ENCODE measurements at places on chromosomes 16 and 17.

GRCh38 chr16:87322833-87323726 lies 5.9 kb upstream of the C16orf95 start:
- no peak for ATAC-seq

DNA sequence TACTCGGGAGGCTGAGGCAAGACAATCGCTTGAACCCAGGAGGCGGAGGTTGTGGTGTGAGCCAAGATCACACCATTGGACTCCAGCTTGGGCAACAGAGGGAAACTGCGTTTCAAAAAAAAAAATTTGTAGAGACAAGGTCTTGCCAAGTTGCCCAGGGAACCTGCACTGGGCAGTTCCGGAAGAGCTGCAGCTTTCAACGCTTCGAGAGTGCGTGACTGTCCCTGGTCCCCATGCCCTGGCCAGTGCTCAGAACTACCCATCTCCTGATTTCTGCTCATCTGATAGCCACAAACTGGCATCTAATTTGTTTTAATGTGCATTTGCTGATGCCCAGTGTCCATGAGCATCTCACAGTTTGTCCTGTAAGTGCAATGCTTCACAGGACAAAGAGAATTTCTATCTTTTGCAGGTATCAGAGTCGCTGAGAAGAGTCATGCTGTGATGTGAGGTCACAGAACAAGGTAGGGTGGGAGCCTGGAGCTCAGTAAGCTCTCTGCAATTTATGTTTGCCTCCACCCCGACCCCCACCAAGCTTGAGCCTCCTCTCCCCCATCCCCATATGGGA lies 3.9 kb downstream of the ACTG1 start:
- ATAC-seq = no peak

DNA sequence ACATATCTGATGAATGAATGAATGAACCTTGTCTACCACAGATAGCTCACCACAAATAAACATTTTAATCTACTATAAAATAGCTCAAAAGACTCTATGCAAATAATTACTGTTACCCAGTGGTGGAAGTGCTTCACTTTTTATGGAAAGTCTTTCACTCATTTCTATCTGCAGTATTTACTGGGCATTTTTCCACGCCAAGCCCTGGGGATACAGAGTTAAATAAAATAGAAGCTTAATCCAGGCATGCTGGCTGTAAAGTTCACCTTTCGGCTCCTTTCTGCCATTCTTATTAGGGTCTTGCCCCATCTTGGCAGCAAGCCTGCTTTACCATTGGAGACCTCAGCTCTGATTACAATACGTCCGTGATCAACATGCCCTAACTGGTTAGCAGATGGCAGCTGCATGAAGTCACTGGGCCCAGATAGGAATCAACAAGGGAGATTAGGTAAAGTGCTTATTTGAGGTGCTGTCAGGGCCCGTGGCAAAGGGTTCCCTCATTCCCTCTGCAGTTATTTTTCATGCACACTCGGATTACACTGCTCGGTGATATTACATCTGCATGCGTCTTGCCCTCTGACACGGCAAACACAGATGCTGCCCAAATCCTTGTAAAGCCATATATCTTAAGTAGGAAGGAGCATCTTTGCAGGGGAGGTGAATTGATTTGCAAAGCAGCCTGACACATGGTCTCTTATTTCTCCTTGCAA lies 648.9 kb downstream of the WWOX start:
- no peak for ATAC-seq

- ATAC-seq = no peak
Measured at GRCh38 chr17:69884846-69885245, 190.2 kb upstream of the KCNJ16 start.

- ATAC-seq = no peak
Measured at GRCh38 chr16:19520861-19521331, 1.0 kb downstream of the GDE1 start.

DNA sequence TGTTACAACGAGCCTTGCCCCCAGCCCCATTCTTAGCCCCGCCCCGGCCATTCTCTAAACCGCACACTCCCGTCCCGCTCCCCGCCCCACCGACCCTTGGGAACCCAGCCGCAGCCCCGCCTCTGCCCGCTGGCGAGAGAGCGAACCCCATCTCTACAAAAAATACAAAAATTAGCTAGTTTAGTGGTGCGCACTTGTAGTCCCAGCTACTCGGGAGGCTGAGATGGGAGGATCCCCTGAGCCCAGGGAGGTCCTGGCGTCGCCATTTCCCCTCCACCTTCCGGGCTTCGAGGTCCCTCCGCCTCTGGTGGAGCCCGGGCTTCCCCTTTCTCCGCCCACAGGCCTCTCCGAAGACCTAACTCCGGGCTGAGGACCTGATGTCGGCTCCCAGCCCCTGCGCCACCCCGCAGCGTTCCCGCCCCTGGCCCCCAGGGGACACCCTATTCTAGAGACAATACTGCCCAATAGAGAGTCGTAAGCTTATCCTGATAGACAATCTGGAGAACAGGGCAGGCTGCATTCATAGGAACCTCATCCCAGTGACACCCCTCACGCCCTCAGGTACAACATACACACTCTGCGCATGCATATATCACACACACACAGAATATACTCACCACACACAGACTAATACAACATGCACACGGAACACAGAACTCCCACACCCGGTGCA lies 480 bp upstream of the PROCA1 start:
- peak; percentile 39 for ATAC-seq

- no peak for ATAC-seq
Measured at GRCh38 chr16:75317101-75317522, 65.7 kb upstream of the BCAR1 start.

- no peak for ATAC-seq
Measured at GRCh38 chr17:8175795-8176196, 384 bp downstream of the TMEM107 start.

DNA sequence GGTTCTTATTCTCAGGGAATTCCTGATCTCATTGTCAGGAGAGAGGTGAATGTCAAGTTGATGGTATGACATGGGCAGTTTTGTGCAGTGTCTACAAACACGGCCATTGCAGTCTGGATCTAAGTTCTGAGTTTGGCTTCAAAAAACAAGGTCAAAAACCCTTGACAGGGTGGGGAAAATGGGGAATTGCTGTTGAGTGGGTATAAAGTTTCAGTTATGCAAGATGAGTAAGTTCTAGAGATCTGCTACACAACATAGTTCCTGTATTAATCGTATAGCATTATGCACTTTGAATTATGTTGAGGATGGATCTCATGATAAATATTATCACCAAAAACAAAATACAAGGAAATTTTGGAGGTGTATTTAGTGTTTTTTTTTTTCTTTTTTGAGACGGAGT lies 36.6 kb upstream of the CARMIL2 start:
- ATAC-seq = no peak

DNA sequence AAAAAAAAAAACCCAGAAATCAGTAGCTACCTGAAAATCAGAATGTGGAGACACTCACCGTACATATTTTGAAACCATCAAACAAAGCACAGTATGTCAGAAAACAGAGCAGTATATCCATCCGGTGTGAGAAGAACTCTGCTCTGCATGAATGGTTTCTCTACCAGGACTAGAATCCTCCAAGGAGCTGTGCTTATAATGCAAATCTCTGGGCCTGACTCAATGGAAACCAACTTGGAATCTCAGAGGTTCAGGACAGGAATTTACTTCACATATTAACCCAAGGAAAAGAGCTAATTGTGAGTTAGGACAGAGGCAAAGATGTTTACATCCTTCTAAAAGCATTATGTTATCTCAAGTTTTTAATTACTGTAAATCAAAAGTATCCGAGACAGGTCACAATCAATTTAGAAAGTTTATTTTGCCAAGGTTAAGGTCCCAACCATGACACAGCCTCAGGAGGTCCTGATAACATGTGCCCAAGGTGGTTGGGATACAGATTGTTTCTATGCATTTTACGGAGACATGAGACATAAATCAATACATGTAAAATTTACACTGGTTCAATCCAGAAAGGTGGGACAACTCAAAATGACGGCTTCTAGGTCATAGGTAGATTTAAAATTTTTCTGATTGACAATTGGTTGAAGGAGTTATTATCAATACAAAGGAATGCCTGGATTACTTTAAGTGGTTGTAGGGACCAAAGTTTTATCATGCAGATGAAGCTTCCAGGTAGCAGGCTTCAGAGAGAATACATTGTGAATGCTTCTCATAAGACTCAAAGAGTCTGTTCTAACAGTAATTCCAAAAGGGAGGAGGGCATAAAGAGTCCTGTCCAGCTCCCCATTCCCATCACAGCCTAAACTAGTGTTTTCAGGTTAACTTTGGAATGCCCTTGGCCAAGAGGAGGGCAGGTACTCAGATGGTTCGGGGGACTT lies 164.1 kb downstream of the CDH8 start:
- no peak for ATAC-seq

DNA sequence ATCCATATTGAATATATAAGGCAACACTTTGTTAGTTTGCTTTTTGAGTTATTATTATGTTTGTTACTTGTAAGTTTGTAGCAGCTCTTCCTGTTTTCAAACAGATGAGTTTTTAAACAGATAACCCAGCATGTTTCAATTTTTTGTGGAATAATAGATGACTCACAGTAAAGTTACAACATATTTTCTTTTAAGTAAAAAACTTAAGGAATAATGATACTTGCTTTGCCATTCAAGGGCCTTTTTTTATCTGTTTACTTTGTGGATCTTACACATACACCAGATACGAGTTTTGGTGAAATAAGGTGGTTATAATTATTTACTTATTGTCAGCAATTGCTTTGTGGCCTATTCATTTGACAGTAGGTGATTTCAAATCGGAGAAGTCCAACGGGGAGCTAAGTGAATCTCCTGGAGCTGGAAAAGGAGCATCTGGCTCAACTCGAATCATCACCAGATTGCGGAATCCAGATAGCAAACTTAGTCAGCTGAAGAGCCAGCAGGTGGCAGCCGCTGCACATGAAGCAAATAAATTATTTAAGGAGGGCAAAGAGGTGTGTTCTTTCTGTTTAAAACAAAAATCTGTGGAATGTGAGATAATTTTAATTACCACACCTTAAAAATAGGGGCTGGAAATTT lies 66.3 kb downstream of the BPTF start:
- ATAC-seq = no peak

DNA sequence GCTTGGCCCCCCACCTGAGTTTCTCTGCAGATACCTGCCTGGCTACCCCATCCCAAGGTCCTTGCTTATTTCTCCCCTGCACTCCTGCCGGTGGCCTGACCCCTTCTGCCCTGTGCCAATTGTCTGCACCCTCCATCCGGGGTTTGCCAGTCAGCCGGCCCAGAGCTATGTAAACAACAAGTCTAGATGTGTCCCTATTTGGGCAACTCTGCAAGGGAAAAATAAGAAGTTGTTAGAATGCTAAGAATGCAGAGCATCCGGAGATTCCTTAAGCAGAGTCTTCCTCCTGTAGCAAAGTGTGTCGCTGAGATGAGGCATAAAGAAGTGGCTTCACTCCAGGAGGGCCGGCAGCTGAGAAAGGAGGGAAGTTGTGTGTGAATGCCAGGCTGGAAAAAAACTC lies 46.6 kb downstream of the RGS9 start:
- ATAC-seq = no peak

DNA sequence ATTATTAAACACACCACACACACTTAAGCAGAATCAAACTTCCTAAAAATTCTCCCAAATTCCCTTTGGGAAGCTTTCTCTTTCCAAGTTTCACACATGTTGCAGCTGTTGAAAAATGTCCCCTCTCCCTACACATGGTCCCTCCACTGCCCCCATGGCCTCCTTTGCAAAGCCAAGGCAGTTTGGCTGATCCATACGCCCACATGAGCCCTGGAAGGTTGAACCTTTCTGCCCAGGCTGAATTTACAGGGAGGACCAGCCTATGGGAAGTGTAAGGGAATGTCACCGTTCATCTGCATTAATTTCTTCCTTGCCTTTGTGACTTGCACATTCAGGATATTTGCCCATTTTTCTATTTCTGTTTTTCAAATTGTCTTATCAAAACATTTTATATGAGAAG lies 31.1 kb upstream of the SHISA6 start:
- ATAC-seq = no peak

- peak; percentile 87 for ATAC-seq
Measured at GRCh38 chr17:18866866-18867813, 9.2 kb downstream of the PRPSAP2 start.

DNA sequence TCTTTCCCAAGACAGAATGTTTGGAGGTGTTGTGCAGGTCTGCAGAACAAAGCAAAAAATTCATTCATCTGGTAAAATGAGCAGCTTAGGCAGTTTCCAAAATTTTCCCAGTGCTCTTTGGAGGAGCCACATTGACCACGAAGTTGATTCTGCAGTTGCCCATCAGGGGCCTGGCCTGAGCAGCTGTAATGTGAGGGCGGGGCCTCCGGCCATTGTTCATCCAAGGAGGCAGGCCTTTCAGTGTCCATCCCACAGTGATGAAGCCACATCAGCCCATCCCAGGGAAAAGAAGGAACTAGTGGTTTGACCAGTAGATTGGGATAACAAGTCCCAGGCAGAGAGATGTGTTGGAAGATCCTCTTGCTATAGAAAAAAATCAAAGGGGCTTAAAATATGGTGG lies 10.1 kb downstream of the UBFD1 start:
- no peak for ATAC-seq

- ATAC-seq = no peak
Measured at GRCh38 chr17:75662511-75662910, 4.4 kb downstream of the RECQL5 start.

DNA sequence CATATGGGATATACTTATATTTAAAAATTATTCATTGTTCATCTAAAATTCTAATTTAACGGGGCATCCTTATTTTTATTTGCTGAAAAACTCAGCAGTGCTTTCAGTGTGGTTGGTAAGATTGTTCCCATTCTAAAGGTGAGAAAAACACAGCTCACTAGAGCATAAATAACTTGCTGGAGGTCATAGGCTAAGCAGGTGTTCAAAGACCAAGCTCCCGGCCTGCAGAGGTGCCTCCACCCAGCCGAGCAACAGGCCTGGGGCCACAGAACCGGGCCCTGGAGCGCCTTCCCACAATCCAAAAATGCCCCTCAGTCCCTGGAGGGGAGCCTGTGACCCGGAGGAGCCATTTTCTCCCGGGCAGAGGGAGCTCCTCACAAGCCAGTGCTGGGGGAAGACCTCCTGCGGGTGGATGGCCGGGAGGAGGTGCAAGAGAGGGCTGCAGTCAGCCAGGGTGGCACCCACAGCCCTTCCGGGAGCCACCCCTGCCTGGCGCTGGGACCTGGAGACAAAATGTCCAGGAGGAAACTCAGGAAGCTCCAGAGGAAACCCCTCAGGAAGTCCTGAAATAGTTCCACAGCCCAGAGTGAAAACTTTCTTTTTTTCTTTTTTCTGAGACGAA lies 14.7 kb downstream of the ABR start:
- no peak for ATAC-seq

DNA sequence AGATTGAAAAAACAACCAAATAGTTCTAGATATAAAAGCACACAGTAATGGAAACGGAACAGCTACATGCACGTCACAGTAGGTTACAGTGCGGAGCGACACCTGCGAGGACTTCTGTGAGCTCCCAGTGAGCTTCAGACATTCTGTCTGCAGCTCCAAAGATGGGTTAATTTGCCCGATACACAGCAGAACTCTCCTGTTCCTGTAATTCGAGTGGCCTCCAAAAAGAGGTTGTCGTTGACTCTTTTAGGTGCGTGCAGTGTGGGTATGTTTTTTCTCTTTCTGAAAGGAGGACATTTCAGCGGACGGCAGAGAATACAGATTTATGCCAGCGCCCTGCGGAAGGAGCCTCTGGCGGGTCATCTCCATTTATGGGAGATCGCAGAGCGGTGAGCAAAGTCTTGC lies 2.9 kb downstream of the OR1F1 start:
- ATAC-seq = no peak
